ENCODE measurements at places on chromosomes 3 and 15. TPM values are rescaled to one million over a fixed set of nuclear protein-coding genes. Genes with fewer than 3 reads are reported as not detected.

PGBD4 gene
- total RNA-seq: 7.0 TPM

NANOGP8 gene
- not detected for total RNA-seq

TRAIP gene
- 4.3 TPM for total RNA-seq

THAP10 gene
- total RNA-seq: not detected

TMF1 gene
- 43.7 TPM for total RNA-seq

GRCh38 chr3:107825556-107825955, 265.3 kb downstream of the CD47 start:
- no peak for DNase-seq

- DNase-seq: no peak
Measured at GRCh38 chr15:63327648-63328421, 50.4 kb downstream of the APH1B start.

- no peak for DNase-seq
Measured at GRCh38 chr15:49507261-49507660, 84.2 kb downstream of the FGF7 start.

GRCh38 chr15:69748576-69749185, 296.1 kb downstream of the RPLP1 start:
- no peak for DNase-seq

POTEB3 gene
- not detected for total RNA-seq

DNA sequence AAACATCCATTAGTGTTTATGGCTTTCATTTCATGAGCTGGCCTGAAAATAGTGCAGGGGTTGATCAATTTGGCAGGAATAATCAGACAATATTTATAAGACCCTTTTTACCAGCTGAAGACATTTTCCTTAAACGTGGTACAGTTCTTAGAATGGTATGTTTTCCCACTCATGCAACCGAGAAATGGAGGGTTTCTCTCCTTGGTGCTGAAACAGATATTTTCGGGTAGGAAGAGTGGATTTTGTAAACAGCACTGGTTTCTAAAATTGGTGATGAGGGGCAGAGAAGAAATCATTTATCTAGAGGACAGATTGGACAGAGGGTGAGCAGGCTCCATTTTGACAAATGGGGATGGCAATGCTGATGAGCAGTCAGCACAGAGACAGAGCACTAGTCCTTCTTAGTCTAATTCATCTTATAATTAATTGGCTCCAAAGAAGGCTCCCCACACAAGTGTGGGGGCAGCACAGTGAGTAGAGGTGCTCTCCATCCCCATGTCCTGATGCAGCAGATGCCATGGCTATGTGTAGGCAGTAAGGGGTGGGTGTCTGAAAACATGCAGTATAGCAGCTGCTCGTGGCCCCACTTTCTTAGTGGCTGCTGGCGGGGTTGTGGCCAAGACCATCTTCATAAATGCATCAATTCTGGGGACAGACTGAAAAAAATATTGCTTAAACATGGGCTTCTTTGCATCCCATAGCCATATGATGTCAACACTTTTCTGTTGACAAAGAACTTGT, 18.1 kb upstream of the SLC7A14 start:
- no peak for DNase-seq

- no peak for DNase-seq
Measured at GRCh38 chr3:133520286-133520685, 53.2 kb upstream of the CDV3 start.

DNA sequence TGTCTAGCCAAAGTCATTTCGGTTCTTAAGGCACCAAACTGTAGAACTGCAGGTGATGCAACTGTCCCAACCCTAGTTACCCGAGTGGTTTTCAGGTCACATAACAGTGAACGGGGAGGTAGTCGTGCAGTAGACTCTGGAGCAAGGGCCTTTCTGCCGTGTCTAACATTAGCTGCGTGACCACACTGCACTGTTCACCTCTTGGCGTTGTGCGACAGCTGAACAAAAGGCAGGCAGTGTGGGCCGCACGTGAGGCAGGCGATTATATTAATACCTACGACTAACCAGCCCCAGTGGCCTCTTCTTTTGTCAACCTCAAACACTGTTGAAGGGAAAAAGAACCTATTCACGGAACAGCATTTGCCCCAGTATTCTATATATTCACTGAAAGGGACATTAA, 2.8 kb downstream of the LRRN1 start:
- DNase-seq: no peak

GOLGA8N gene
- total RNA-seq: 14.4 TPM
